WTC11 (cell line): ENCODE measurements at places on chromosomes 5 and 9. TPM values are rescaled to one million over a fixed set of nuclear protein-coding genes. Genes with fewer than 3 reads are reported as not detected.

- DNase-seq: no peak
Measured at GRCh38 chr5:117013280-117013877, 438.8 kb upstream of the SEMA6A start.

The SOHLH1 gene
- not detected in 3 replicates for total RNA-seq

GRCh38 chr9:87556821-87557220 is 59.2 kb downstream of the DAPK1 start:
- DNase-seq: no peak

The KIF4B gene
- 0.07 to 0.09 TPM in 2 of 3 replicates, not detected in the other for total RNA-seq

- DNase-seq: no peak
Measured at GRCh38 chr5:16726538-16726946, 109.7 kb upstream of the RETREG1 start.

The CCNI2 gene
- 1.1 to 1.7 TPM (median 1.6 TPM) in 3 replicates for total RNA-seq

The CCNO gene
- 0.14 to 0.44 TPM (median 0.24 TPM) in 3 replicates for total RNA-seq

The ANKRD20A1 gene
- 0.27 to 0.37 TPM in 2 of 3 replicates, not detected in the other for total RNA-seq

The SLC46A2 gene
- total RNA-seq: 0.07 TPM in 1 of 3 replicates, not detected in the others

GRCh38 chr9:107699231-107699630 is 209.7 kb upstream of the KLF4 start:
- DNase-seq: no peak

DNA sequence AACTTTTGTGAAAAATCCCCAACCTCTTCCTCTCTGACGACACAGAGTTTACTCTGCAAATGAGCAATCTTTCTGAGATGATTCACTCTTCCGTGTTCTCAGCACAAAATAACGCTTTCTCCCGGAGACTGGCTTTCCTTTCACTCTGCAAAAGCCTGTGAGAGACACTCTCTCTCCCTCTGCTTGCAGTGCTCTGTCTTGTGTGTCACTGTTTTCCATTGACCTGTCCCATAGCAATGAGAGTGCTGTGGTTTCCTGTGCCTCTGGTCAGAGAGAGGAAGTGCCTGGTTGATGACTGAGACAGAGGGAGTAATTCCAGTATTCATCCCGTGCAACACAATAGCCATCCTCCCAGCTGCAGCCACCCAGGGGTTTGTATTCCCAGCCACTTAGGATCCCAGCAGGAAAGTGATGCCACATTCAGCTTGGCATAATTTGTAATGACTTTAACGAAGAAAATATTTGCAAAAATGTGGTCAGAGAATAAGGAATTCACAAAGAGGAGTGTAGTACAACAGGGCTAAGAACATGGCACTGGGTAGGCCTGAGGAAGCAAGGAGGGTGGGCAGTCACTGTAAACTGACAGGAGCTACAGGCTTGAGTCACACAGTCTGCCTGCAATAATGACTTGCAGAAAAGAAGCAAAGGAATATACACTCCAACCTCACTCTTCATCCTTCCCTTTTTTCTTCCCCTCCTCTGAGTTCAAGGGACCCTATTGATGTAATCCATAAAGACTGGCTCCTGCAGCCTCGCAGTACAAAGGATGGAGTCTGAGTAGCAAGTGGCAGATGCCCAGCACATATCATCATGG is 463.5 kb upstream of the RGMB start:
- peak; percentile 24 for DNase-seq

DNA sequence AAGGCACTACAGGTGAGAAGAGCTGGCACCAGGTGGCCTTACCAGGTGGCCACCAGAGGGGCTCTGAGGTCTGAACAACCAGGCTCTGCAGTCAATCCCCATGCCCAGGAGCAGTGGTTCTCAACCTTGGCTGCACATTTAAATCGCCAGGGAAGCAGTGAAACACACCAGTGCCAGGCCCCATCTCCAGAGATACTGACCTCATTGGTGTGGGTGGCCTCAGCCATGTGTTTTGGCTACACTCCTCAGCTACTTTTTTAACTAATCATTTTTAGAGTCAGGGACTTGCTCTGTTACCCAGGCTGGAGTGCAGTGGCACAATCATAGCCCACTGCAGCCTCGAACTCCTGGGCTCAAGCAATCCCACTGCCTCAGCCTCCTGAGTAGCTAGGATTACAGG is 56.0 kb downstream of the GABBR2 start:
- DNase-seq: no peak

The ADRA1B gene
- total RNA-seq: 0.11 to 0.16 TPM in 2 of 3 replicates, not detected in the other

The ARL14EPL gene
- not detected in 3 replicates for total RNA-seq

DNA sequence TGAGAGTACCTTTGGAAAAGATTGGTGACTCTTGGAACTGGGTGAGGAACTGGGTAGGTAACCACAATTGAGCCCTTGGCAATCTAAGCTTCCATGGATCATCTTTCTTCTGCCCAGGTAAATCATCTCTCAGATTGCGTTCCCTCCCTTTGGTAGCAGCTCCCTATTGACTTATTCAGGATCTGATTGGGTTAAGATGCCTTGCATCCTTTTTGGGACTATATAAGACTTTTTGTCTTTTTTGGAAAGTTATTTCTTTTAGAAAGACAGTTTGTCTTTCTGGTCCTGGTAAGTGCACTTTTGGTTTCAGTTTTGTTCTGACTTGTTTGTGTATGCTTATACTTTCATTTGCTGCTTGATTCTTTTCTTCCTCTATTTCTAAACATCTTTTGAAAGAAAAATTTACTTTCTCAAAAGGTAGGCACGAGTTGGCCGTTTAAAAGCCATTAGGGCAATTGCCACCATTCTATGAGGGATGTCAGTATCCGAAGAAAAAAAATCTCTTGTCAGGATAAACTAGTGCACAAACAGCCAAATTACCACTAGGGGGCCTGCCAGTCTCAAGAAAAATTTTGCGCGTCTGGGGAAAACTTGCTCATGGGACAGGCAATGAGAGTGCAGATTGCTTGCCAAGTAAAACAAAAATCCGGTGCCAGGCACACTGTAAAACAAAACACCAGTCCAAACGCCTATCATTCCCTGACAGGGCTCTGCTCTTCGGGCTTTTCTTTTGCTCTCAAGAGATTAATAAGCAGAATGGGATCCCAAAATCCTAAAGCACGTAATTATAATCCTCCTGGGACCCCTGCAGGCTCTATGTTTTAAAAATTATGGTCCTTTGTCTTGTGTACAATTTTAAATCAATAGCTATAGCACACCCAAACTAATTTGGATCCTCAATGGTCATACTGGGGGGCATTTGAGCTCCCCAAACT is 12.8 kb downstream of the OR1J1 start:
- DNase-seq: peak; percentile 55

The ACTBL2 gene
- not detected in 3 replicates for total RNA-seq

The LCN9 gene
- 1.4 to 2.6 TPM (median 1.7 TPM) in 3 replicates for total RNA-seq

DNA sequence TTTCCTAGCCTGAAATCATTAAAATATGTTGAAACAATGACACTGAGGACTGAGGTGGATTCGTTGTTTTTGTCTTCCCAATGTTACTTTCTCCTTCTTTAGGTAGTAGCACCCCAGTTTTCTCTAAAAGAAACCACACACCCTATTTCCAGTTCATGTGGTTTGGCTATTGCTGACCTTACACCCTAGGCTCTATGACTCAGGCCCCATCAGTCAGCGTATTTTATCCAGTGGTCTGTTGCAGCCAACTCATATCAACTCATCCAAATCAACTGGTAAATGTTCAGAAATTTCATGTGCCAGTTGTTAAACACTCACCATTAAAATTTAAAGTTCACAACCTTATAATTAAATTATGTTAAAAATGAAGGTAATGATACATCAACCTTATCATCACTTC is 44.6 kb upstream of the NFIB start:
- DNase-seq: no peak

DNA sequence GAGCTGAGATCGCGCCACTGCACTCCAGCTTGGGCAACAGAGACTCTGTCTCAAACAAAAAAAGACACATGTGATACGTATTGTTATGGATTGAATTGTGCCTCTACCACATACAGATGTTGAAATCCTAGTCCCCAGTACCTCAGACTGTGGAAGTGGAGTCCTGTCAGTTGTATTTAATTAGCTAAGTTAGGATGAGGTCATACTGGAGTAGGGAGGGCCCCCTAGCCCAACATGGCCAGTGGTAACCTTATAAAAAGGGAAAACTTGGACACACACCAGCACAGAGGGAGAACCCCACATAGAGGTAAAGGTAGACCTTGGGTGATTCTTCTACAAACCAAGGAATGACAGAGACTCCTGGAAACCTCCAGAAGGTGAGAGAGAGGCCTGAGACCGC is 119.8 kb downstream of the GADD45G start:
- DNase-seq: no peak

The TUBB4B gene
- 373 to 376 TPM (median 375 TPM) in 3 replicates for total RNA-seq

- no peak for DNase-seq
Measured at GRCh38 chr9:130242270-130243014, 23.1 kb upstream of the HMCN2 start.
